ENCODE measurements at places on chromosomes 5 and 9.

- DNase-seq, result peak; percentile 24
Observed at GRCh38 chr5:142753116-142753631, 17.0 kb upstream of the ARHGAP26 start.

DNA sequence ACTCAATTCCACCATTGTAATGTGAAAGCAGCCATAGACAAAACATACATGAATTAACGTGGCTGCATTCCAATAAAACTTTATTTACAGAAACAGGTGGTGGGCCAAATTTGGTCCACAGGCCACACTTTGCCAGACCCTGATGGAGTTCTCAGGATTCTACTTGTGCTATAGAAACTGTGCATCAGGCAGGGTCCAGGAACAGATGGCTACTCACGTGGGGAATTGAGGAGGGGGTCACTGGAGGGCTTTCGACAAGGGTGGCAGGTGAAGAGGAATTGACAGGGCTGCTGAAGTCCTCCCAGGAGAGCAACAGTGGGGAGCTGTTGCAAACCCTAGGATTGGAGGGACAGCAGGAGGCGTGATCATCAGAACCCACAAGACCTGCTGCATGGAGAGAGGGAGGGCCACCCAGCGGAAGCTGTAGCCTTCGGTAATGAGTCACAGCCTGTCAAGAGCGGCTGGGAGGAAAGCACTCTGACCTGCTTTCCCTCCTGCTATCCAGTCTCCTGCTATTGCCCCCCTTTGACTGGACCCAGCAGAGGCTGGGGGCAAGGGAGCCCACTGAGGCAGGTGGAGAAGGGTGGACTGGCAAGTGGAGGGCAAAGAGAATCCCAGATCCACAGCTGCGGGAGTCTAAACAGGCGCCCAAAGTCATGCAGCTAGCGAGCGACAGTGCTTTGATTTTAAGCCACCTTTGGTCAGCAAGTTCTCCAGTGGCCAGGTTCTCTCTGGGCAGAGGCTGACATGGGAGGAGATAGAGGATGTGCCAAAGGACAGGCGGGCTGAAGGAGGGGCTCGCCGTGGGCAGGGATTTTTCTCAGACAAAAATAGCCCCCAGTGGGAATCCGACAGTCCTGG lies 138.3 kb upstream of the SMIM23 start:
- DNase-seq, result no peak

DNA sequence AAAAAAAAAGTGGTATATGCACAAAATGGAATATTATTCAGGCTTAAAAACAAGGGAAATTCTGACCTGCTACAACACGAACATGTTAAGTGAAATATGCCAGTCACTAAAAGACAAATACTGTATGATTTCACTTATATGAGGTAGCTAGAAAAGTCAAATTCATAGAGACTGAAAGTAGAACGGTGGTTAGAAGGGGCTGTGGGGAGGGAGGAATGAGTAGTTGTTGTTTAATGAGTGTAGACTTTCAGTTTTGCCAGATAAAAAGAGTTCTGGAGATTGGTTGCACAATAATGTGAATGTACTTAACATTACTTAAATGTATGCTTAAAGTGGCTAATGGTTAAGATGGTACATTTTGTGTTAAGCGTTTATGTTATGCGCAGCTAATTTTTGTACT lies 79.5 kb upstream of the IL12B start:
- peak; percentile 20 for DNase-seq

- DNase-seq, result no peak
Observed at GRCh38 chr5:172843825-172844576, 9.9 kb downstream of the ERGIC1 start.

DNA sequence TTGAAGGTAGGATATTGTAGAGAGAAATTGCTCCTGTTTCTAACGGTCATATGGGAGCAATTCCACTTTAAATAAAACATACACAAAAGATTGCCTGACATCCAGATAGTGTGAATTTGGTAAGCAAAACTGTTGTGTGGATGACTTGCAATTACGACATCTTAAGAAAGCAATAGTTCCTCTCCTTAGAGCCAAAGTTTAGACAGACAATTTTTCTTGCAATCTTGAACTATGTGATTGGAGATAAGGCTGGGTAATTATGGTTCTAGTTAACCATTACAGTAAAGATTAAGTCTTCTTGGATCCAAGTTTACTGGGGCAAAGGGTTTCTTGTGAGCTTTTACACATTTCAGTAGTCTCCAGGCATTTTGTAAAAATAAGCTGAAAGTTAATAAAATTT lies 1080.6 kb upstream of the CDH6 start:
- peak; percentile 63 for DNase-seq

DNA sequence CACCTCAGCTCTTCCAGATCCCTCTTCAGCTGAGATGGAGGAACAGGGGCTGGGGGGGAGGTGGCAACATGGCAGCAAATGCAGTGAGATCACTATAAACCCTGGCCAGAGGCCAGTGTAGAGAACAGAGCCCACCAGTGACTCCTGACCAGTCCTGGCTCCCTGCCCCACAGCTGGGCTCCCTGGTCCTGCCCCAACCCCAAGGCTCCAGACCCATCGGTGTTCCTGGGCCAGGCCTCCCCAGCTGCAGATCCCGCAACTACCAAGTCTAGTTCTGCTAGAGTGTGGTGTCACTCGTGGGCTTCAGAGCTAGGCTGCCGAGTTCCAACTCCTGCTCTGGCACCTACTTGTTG lies 16.8 kb downstream of the AKNA start:
- DNase-seq, result no peak

DNA sequence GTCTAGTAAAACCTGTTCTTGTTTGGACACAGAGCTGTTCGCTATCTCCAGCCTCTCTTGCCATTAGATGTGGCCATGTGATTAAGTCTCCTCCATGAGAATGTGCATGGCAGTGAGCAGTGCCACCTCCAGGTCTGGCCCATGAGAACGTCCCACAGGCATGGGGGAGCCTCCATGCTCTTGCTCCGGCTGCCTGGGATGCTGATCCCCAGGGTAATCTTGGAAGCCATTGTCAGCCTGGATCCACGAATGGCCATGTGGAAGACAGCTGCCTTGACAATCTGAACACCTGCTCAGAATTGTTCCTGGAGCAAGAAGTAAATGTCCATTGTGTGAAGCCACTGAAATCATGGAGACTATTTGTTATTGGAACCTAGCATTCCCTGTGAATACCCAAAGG lies 83.5 kb downstream of the FSTL4 start:
- DNase-seq, result no peak

DNA sequence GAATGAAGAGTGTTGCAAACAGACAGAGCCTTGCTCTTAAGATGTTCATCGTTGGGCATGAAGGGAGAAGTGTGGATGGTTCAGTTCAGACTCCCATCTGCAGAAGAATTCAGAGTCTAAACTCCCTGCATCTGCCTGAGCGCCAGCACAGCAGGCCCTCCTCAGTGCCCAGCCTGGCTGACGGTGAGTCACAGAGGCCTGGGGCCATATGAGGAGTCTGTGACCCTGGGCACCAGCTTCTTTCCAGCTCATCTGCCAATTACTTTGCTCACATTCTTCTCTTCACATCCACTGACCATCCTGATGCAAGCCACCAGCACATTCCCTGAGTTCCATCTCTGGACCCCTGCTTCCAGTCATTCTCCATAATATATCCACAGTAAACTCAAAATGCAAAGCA lies 401.1 kb upstream of the TRPC7 start:
- no peak for DNase-seq

DNA sequence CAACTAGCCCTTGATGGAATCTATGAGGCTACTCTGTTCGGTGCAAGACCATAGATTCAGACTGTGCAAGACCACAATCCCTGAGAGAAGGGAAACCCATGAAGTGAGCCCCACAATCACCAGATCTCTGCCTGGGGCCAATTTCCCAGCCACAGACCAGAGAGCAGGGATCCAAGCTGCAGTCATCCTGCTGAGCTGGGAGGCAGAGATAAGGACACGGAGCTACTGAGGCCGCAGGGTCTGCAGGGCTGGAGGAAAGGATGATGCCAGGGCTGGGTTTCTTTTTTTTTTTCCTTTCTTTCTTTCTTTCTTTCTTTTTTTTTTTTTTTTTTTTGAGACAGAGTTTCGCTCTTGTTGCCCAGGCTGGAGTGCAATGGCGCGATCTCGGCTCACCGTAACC lies 47.7 kb upstream of the FUBP3 start:
- DNase-seq, result peak; percentile 92

GRCh38 chr5:38069360-38069759 lies 189.0 kb upstream of the EGFLAM start:
- DNase-seq, result no peak

GRCh38 chr5:31921852-31922305 lies 252.2 kb downstream of the GOLPH3 start:
- no peak for DNase-seq

- no peak for DNase-seq
Observed at GRCh38 chr5:9533096-9533495, 12.8 kb downstream of the SEMA5A start.

DNA sequence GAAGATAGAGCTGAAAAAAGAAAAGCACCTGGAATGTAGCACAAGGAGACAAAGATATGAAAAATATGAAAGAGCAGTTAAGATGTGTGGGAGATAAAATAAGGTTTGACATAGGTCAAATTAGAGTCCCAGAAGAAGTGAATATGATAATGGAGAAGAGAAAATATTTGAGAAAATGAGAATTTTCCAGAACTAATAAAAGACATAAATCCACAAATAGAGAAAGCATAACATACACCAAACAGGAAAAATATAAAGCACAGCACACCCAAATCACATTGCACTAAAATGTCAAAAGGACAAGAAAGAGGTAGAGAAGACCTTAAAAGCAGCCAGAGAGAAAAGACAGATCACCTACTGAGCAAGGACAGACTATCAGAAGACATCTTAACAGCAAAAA lies 43.4 kb downstream of the IPPK start:
- no peak for DNase-seq

DNA sequence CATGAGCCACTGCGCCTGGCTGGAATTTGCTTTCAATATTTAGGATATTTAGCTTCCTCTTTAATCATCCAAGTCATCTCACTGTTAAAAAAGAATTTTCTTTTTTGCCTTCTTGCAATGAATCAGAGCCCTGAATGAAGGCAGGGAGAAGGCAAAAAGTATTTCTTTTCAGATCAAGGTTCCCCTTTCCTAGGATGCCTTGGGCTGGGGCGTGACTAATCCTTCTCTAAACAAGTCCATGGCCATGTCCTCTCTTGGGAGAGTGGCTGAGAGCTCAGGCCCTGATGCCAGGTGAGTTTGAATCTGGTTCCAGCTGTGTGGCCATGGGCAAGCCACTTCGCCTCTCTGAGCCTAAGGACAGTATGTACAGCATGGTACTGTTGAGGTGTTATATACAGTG lies 84.8 kb upstream of the NEURL1B start:
- no peak for DNase-seq

- DNase-seq, result no peak
Observed at GRCh38 chr5:100423330-100423729, 111.8 kb upstream of the FAM174A start.

DNA sequence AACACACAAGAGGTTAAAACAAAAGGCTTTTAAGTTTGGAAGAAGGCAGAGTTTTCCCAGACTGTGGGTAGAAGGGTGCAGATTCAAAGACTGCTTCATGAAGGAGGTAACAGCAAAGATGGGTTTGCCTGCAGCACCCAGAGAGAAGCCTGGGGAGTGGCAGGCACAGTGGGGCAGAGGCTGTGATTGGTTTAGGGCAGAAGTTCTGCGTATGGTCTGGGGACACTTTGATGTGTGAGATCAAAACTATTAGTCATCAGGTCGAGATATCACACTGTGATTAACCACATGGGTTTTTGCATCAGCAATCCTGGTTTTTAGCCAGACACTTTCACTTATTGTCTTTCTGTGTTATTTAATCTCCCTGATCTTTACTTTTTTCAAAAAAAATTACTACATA lies 188.8 kb upstream of the GLRA1 start:
- no peak for DNase-seq

DNA sequence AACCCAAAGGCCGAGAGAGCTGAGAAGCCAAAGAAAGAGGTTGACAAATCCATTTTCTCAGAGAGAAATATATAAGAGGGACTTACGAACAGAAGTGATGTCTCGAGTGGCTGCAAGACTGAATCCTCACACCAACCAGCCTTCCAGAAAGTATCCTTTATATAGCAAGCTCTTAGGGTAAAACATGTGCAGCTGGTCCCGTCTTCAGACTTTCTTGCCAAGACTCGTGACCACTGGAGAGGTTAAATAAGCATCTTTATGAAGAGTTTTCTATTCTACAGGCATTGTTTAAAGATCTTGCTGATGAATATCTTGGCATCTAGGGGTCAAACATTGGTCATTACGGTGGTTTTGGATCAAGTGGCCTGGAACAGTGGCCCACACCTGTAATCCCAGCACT lies 16.9 kb upstream of the SLC22A4 start:
- DNase-seq, result no peak

DNA sequence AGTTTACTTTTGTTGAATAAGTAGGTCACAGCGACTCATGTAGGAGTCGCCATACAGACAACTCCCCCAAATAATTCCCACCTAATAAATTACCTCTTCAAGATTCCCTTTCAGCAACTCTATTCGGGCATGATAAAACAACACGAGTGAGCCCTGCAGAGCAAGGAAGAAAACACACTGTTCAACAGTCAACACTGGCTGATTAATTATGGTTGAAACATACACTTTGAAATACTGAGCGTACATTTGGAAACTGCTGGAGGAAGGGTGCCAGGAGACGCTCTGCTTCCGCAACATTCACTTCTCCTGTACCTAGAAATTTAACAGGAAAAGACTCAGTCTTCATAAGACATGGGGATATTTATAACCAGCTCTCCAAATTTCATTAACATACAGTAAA lies 117.5 kb downstream of the TTC39B start:
- DNase-seq, result no peak

- DNase-seq, result no peak
Observed at GRCh38 chr5:179232091-179232735, 113.0 kb downstream of the ADAMTS2 start.

DNA sequence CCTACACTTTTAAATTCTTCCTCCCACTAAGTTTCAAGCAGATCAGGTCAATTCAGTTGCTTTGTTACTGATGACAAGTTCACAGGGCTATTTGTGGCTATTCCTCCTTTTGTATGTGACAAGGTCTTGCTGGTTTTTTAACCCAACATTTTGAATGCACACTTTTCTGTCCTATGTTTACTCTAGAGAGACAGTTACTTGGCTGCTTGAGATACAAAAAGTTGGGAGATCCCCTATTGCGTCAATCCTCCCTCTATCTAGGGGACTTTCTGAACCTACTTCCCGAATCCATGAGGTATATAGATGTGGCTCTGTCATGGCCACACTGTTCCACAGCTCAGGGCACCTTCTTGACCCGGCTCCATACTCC lies 386.7 kb downstream of the NTRK2 start:
- DNase-seq, result no peak

DNA sequence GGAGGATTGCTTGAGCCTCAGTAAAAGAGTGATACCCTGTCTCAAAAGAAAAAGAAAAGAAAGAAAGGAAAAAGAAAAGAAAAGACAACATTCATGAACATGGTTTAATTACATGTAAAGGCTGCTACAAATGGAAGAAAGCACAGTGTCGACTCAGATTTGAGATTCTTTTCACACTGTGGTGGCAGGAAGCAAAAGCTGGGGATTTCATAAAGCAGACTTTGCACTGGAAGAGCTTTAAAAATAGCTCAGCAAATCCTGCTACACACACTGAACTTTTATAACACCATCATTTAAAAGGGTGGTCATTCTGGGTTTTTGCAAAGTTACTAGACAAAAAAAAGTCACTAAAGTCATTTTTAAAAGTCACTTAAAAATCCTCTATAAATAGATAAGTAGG lies 140.8 kb downstream of the CEMIP2 start:
- DNase-seq, result no peak
